Memory B cell (primary cell): ENCODE measurements at places on chromosomes 12 and 14.

GRCh38 chr12:16857456-16857923, 251.5 kb upstream of the LMO3 start:
- DNase-seq = no peak

DNA sequence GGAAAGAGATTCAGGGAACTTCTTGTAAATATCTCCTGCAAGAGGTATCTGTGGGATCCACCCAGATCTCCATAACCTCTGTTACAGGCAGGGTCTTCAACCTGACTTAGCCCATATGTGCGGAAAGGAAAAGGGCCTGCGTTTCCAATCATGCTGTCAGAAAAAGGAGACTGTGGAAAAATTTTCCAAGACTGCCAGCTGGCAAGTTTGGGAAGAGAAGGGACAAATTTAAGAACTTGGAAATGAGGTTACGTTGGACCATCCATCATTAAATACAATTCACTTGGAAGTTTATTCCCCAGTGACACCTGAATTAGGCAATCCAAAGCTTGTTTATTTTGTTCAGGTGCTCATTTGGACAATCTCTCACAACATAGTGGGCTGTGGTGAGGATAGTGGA, 13.9 kb downstream of the PTHLH start:
- DNase-seq = no peak

DNA sequence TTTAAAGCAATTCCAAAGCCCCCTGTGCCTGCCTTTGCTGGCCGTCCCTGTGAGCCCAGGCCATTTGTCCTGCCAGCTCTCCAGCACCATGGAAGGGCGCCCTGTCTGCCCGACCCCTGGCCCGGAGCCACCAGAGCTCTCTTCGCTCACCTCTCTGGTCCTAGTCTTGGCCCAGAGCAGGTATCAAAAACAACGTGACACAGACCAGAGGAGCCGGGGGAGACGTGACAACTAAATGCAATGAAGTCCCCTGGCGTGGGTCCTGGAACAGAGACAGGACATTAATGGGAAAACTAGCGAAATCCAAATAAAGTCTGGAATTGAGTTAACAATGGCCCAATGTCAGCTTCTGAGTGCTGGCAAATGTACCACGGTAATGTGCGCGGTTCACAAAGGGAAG, 83.2 kb upstream of the DIO3 start:
- no peak for DNase-seq

DNA sequence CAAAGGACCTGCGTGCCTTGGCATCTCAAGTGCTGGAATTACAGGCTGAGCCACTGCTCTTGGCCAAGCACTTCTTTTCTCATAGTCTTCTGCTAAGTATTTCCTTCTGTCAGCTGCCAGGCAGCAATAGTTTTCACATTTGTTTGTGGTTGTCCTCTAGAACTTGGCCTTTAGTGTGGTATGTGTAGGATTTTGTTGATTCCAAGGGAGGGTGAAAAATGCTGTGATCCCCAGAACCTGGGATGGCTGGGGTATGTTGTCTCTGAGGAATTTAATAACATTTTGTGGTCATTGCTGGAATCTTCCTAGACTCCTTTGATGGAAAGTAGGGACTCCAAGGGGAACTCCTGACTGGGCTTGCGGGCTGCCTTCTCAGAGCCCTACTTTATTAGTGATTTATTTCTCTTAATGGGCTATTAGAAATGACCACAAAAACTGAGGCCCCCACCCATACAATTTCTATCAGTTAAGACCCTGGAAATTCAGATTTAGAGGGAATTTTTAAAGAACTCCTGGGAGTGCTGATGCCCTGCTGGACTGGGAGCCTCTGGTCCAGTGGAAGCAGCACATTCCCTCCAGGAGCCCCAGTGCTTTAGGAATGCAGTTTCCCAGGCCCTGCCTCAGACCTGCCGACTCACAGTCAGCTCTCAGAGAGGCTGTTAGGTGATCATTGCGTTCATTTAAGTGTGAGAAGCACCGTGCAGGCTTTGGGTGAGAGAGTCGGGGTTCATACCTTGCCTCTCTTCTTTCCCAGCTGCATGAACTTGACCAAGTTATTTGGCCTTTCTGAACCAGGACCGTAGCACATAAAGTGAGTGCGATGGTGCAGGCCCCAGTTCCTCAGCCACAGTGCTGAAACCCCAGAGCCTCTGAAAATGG, 22.7 kb downstream of the TRAF3 start:
- DNase-seq = no peak

DNA sequence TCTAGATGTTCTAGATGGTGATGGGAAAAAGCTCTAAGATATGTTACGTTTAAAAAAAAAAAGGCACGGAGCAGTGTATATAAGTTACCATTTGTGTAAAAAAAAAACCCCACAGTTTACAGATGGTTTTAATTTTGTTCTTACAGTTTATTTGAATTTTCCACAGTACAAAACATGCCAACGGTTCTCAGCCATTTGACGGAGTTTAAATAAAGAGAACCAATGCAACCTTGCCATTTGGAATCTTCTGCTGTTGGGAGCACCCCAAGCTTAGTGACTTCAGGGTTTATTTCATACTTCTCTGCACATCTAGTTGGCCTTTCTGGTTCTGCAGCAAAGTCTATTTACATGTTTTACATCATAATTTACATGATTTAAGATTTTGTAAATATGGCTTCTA, 7.7 kb upstream of the HPD start:
- no peak for DNase-seq

- no peak for DNase-seq
These were observed 302.0 kb upstream of the SYT1 start for GRCh38 chr12:78562368-78563205.

DNA sequence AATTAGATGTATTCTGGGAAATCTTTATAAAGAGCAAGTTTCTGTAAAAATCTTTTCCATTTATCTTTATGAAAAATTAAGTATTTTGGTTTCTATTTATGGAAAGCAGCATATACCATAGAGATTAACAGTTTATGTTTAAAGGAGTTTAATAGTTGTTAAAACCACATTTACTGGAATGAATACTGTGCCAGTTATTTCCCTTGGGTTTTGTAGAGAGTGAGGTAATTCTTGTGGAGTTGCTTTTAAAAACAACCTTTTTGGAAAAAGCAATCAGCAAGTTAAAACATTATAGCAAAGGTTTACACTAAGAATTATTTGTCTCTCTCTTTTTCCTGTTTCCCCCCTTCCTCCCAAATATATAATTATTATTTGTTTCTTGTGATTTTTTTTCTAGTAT, 34.9 kb downstream of the AEBP2 start:
- no peak for DNase-seq

DNA sequence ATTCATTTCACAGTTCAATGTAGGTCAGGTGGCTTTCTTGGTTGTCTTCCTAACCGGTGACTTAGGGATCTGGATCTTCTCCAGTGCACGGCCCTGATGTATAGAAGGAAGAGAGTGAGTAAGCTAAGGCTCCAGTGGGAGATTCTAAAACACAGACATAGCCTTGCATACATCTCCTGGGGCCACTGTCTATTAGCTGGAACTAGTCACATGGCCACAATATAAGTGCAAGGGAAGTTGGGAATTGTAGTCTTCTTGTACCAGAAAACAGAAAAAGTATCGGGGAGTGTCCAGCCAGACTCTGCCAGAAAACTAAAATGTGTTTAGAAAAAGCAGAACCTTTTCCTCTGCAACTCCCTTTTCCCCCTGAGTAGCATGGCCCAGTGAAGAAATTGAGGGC, 531.6 kb downstream of the VRK1 start:
- DNase-seq = no peak

GRCh38 chr14:85546390-85546789, 16.4 kb downstream of the FLRT2 start:
- DNase-seq = no peak

DNA sequence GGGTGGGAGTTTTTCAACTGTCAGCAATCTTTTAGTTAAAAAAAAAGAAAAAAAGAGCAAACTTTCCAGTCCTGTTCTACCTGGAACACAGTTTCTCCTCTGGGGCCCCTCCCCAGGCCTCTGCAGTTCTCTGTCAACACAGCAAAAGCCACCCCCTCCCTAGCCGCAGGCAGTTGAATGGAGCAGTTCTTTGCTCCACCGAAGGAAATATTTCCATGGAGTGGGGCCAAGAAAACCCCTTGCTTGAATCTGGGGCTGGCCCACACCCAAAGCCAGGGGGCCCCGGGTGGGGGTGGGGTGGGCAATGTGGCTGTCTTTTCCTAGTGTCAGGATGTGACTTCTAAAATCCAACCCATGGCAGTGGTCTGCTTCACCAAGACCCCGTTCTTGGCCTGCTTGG, 5.0 kb upstream of the MEG3 start:
- DNase-seq = no peak

- DNase-seq = no peak
These were observed 241.1 kb upstream of the FBXO33 start for GRCh38 chr14:39673270-39673711.

DNA sequence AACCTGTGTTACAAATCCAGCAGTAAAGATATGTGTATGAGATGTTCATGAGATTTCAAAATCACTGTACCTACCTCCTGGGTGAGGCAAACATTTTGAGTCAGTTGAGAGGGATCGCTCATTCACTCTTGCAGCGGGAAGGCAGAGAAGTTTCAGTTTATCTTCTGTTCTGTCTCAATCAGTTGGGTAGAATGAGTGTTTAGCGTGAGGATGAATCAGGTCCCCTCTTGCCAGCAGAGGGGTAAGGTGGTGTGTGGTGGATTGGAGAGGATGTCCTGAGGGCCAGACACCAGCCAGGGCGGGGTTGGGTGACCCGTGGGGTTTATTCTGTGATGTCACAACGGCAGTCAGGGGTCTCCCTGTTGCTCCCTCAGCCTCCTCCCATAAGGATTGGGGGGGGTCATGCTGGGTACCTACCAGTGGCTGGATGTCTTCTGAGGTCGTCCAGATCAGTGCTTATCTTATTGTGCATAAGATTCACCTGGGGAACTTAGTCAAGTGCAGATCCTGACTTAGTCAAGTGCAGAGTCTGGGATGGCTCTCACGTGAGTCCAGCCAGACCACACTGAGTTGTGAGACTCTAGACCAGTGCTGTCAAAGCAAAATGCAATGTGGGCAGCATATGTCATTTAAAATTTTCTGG, at the start of gene GSG1:
GSG1 (minus strand) TSS at position 277 of the 643 bp plus-strand sequence; CDS start at position 122, 155 bp downstream.
- no peak for DNase-seq

DNA sequence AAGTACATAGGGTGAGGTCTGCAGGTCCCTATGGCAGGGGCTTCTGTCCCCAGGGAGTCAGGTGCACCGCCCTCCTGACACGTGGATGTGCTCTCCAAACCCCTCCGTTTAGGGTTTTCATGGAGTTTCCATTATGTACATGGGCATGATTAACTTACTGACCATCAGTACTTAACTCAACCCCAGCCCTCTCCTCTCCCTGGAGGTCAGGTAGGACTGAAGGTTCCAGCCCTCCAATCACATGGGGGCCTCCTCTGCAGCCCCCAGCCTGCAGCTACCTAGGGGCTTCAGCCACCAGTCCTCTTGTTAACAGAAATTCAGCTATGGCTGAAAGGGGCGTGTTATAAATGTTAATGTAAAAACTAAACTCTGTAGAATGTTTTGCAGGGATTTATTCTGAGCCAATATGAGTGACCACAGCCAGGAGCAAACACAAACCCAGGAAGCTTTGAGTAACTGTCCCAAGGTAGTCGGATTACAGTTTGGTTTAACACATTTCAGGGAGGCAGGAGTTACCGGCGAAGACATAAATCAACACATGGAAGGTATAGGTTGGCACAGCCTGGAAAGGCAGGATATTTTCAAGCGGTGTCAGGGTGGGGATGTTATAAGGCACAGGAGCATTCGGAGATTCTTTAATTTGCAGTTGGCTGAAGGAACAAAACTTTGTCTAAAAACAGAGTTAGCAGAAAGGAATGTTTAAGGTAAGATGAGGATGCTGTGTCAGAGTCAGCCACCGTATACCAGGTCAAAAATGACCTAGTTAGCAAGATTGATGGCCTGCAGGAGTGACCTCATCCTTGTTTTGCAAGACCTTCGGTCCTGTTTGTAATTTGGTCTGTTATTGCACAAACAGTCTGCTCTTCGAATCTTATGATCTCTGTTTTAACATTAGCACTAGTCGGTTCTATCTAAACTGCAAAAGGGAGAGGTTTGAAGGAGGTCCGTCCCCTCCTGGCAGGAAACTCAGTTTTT, 75.2 kb downstream of the TNFAIP2 start:
- no peak for DNase-seq

GRCh38 chr12:99493197-99493596, 154.4 kb upstream of the GARIN6 start:
- no peak for DNase-seq

DNA sequence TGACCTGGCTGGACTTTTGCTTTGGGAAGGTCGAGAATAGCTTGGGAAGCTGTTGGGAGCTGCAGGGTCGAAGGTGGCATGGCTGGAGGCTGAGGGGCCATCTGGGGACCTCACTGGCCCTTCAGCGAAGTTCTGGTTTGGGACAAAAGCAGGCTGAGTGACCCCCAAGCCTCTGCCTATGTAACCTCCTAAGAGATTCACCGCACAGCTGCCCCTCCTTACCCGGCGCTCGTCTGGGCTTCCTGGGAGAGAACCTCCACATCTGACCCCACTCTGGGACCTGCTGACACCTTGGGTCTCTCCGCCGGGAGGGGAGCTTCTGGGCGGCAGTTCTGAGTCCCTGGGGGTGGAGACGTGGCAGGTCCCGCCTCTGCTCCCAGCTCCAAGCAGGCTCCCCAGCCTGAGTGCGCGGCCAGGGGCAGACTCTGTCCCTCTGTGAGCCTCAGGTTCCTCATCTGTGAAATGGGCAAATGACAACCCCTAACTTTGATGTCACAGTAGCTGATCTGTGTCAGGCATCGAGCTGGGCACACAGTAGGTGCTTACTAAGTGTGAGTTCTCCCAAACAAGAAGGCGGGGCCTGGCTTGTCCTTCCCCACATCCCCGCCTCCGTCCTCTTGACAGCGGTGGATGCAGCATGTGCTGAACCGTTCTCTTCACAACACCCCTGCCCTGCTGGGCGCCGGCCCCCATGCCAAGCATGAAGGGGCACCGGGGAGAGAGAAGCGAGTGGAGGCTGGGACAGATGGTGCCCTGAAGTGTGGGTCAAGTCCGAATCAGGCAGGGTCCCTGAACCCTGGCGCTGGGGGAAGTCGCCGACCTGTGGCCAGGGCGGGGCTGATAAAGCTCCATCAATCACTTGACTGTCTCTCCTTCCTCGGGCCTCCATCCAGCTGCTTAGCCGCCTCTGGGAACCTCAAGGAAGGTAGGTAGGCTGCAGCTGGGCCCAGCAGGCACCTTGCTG, 3.8 kb downstream of the EXOC3L4 start:
- DNase-seq = no peak

- no peak for DNase-seq
These were observed 9.8 kb upstream of the GALNT6 start for GRCh38 chr12:51401020-51401419.

GRCh38 chr12:25503666-25504065, 49.4 kb downstream of the LMNTD1 start:
- DNase-seq = no peak

DNA sequence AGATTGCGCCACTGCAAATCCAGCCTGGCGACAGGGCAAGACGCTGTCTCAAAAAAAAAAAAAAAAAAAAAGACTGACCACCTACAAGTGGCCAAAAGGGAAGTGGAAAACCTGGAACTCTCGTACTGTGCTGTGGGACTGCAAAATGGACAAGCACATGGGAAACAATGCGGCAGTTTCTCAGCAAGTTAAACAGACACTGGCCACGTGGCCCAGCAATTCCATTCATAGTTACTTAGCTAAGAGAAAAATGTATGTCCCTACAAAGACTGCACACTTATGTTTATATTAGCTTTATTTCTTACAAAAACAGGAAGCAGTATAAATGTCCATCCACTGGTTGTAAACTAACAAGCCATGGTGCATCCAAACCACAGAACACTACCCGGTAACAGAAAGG, 5.6 kb downstream of the CHFR start:
- no peak for DNase-seq
